ENCODE measurements at places on chromosomes 13 and 19. TPM values are rescaled to one million over a fixed set of nuclear protein-coding genes. Genes with fewer than 3 reads are reported as not detected.

DNA sequence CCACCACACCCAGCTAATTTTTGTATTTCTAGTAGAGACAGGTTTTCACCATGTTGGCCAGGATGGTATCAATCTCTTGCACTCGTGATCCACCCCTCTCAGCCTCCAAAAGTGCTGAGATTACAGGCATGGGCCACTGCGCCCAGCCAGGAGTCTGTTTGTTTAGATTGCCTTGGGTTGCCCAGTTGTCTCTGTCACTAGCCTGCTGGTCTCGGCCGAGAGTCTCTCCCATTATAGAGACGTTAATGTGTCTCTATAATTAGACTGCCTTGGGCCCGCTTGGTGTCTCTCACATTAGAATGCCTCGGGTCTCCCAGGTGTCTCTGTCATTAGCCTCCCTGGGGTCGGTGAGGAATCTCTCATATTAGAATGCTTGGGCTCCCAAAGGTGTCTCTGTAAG lies 1533.6 kb downstream of the UQCRFS1 start:
- no peak for DNase-seq

DNA sequence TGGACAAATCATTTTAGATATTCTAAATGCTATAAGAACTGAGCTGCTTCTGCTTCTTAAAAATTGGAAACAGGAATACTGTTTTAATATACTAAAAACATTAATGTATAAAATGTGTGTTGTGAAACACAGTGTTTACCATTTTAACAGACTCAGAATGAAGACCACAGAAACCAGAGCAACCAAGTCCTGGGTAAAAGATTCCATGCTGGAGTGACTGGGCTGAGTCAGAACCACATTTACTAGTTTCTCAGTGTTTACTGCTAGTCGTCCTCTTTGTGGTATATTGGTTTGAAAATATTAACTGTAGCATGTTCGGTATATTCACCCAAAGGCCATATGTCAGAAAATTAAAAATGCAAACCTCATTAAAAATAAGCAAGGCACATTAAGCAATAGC lies 31.9 kb downstream of the ANKRD10 start:
- DNase-seq: no peak

DNA sequence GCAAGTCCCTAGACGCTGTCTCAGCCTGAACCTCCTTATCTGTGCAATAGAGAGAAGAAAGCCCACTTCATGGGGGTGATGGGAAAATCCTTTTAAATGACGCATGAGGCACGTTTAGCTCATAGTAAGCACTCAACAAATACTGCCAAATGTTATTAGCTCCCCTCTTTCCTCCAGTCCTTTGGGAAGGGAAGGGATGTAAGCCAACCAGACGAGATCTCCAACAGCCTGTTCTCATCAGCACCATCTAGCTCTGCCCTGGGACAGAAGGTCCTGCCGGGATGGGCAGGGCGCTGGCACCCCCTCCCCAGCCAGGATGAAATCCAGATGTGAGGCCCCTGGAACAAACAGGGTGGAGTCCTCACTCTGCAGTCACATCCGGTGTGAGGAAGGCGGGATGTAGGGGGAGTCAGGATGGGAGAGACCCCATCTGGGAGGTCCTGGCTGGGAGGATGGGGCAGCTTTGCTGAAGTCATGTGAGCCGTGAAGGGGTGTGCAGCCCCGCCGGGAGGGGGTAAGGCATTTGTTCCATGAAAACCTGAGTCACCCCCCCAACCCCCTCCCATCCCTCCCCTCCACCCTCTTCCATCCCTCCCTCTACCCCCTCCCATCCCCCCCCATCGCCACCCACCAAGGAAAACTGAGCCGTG lies 4.6 kb downstream of the S1PR2 start:
- DNase-seq: no peak

GRCh38 chr19:16232127-16232526 lies 34.4 kb downstream of the AP1M1 start:
- DNase-seq: no peak

GRCh38 chr19:29531458-29532025 lies 5.7 kb downstream of the VSTM2B start:
- no peak for DNase-seq

GRCh38 chr19:17757125-17757524 lies 5.8 kb downstream of the FCHO1 start:
- no peak for DNase-seq

The KDELR1 gene
- 32.1 TPM for polyA plus RNA-seq

The GRK1 gene
- polyA plus RNA-seq: not detected

The ERFL gene
- not detected for polyA plus RNA-seq

Data from naive B cell (primary cell).